ENCODE measurements at places on chromosomes 2 and 18.
A peak's percentile ranks its signal among the peaks of the same experiment; 100 is the strongest.

GRCh38 chr2:209845666-209846065 is 74.0 kb downstream of the UNC80 start:
- DNase-seq: no peak

DNA sequence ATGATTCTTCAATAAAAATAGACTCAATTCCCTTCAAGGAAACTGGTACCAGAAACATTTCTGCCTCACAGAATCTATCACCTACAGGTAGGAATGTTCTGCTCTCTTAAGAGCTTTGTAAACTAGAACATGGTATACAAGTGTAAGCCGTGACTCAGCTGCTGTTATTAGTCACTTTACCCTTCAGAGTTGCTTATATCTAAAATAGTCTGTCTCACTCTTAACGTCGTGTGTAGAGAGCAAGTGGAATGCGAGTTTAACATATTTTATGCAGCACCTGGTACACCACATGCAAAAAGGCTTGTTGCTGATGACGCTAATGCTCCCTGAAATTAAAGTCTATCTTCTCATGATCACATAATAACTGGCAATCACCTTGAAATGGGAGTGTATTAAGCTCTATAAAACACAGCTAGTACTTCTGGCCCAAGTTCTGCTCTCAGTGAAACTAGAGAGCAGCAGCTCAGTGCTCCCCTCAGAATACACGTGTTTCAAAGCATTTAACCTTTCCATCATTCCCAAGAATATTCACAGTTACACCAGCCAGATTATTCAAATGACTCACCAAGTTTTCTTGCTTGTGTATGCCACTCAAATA is 420.0 kb downstream of the ZEB2 start:
- DNase-seq: no peak

GRCh38 chr2:55107436-55107835 is 57.2 kb upstream of the RTN4 start:
- DNase-seq: no peak

GRCh38 chr2:178484245-178485041 is 4.2 kb downstream of the PLEKHA3 start:
- DNase-seq: peak; percentile 69

GRCh38 chr18:13308369-13308768 is 89.8 kb downstream of the LDLRAD4 start:
- no peak for DNase-seq

DNA sequence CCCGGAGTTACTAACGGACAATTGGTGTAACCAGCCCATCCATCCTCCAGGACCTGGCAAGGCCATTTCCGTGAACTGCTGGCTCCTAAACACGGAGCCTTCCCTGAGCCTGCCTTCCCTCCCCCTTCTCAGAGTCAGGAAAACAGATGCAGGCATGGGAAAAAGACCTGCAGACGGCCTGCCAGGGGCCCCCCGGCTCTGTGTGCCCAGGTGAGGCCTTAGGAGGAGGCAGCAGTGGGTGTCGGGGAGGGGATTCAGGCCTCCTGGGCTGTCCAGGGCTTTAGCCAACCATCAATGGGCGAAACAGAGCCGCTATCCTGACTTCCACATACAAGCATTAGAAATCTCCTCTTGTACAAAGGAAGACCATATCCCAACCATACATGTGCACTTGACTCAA is 68.3 kb upstream of the BOD1L2 start:
- DNase-seq: no peak

- no peak for DNase-seq
Measured at GRCh38 chr2:96647681-96648080, 5.1 kb downstream of the FER1L5 start.

- no peak for DNase-seq
Measured at GRCh38 chr2:127562936-127563335, 27.5 kb downstream of the MYO7B start.

DNA sequence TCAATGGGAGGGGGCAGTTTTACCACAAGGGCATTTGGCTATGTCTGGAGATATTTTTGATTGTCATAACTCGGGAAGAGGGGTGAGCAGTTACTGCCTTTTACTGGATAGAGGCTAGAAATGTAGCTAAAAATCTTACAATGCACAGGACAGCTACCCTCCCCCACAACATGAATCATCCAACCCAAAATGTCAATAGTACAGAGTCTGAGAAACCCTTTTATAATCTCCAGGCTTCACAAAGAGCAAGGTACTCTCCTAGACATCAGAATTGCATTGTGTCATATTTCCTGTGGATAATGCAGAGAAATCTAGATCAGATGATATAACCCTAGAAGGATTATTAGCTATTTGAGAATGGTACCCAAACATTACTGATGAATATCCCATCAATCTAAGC is 277.1 kb upstream of the NRP2 start:
- no peak for DNase-seq

GRCh38 chr18:67425672-67426071 is 90.8 kb downstream of the DSEL start:
- no peak for DNase-seq

GRCh38 chr2:45794134-45794617 is 142.7 kb downstream of the PRKCE start:
- no peak for DNase-seq

- DNase-seq: no peak
Measured at GRCh38 chr2:214393796-214394195, 17.1 kb upstream of the VWC2L start.

DNA sequence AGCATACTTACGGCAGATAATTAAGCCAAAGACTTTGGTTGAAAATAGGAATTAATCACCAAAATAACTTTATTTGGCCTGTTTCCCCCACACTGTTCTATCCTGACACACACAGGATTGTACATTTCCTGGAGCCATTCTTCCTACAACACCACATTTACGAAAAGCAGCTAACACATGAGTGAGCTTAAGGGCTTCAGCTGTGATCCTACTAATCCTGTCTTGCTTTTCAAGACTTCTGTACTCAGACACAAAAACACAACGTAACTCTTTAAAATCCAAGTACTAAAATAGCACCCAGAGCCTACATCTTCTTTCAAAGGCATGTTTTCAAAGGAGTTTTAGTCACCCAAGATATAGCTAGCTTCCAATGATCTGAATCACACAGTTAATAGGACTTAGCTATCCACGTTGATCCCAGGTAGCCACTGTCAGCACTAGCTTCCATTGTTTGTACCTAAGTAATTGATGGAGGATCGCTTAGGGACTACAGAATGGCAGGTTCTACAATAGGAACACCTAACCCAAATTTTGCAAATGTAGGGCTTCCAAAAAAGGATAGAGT is 42.8 kb upstream of the TTC39C start:
- DNase-seq: no peak

DNA sequence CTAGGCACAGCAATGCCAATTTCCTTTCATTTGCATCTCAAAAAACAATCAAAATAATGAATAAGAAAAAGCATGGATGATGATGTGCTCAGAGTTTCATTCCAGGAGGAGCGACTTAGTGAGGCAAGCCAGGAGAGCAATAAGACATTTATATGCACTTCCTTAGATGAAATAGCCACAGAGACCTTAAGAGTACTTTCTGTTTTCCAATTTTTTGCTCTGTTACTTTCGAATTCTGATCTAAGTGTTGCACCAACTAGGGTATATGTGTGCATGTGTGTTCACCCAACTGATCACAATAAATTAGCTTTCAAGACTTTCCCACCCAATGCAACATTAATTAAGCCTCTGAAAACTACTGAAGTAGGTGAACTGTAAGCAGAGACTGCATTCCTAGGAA is 709 bp downstream of the RAB27B start:
- no peak for DNase-seq

- no peak for DNase-seq
Measured at GRCh38 chr18:33097126-33097525, 324.3 kb upstream of the KLHL14 start.

DNA sequence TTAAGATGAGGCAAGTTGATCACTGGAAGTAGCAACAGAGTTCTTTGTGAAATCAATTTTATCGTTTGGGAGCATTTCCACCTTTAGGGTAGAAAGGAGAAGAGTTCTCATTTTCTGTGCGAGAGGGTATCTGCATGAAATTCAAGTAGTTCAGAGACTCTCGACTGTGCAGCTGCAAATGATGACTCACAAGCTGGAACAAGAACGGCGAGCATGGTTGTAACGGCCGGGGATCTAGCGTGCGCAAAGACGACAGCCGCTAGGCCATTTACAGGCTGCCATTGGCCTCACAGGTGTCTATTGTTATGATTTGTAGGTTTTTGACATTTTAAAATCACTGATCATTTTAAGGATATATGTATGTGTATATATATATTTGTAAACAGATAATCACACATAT is 5.2 kb downstream of the KLHL29 start:
- DNase-seq: peak; percentile 49

GRCh38 chr2:157173740-157174184 is 83.7 kb upstream of the GALNT5 start:
- no peak for DNase-seq

DNA sequence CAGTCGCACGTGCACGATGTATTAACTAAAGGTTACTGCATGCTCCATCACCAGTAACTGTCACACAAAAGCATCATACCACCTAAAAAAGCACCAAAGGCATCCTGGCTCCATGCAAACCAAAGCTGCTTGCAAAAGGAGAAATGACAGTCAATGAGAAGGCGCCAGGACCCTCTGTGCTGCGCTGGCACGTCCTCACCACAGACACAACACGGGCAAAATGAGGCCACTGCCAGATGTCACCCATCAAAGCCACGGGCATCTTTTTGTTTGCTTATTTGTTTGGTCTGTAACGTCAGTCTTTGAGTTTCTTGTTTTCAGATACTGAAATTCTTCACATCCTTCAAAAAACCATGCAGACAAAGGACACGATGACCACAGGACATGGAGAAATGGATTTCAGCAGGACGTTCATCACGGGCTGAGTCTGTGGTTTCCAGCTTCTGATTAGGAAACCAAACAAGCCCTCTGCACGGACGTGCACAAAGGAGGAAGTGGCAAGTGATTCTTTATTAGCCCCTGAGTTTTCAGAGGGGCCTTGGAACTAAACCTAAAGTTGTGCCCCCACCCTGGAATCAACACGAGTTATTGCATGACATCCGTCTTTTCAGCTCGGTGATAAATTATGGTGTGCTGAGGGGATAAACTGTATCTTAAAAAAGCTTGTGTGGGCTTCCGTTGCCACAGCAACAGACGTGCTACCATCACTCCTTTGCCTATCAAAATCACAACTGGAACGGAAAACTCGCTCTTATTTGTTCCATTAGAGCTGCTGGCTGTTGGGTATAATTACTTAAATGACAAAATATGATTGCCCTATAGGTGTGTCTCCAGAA is 181.8 kb downstream of the EIPR1 start:
- DNase-seq: no peak

GRCh38 chr18:36352384-36352783 is 54.9 kb downstream of the FHOD3 start:
- no peak for DNase-seq

DNA sequence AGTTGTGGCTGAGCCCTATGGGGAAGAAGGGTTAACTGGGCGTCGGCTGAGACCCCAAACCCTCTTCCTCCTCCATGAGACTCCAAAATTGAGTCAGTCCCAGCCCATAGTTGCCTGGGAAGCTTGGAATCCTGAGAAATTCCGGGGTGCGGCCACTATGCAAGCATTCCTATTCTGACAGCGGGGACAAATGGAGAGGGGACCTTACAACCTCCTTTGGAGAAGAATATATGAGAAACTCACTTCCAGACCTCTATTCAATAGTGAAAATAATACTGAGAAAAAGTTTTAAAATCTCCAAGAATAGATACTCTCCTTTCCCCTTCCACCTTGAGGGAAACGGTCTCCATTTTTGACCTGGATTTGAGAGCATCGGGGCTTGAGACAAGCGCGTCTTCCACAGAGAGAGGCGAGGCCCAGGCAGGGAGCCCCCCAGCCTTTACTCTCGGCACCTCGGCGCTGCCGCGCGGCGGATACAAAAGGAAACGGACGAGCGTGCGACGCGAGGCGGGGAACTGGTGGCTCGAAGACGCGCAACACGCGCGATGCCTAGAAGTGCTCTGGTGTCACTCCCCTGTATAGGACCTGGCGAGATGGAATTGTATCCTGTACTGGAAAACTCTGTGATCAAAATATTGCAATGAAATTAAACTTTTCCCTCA is 11.1 kb downstream of the NR4A2 start:
- DNase-seq: no peak

GRCh38 chr2:135963841-135964240 is 21.6 kb downstream of the DARS1 start:
- DNase-seq: no peak

DNA sequence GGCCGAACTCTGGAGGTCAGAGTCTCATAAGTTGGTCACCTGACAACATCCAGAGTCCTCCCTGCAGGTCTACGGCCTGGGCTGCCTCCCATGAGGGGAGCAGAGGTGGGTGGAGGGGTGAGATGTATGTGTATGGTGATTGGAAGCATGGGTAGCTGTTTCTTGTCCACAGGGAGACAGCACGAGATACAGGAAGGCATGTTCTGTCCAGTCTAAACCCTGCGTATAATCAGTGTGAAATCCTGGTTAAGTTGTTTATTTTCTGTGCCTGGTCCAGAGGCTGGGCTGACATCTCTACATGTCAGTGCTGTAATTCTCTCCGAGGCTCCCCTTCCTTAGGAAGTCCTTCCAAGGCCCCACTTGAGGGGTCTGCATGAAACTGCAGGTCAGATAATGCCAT is 8.9 kb downstream of the TOGARAM2 start:
- no peak for DNase-seq

- DNase-seq: no peak
Measured at GRCh38 chr2:219289537-219290361, 10.6 kb downstream of the DNAJB2 start.

DNA sequence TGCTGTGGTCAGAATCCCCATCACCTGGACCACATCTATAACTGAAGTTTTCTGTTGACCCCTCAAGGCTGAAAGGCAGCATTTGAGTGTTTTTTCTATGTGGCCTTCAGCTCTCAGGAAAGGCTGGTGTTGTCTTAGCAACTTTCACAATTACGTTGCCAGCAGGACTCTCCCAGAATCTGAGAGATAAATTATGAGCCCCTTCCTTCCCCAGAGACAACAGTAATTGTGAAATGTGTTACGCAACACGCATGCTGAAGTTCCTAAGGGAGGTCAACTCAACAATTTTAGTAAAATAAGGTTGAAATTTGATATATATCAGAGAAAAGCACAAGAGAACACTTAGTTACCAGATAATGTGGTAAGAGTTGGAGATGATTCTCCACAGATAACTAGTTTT is 216.5 kb upstream of the SLC8A1 start:
- DNase-seq: no peak

- no peak for DNase-seq
Measured at GRCh38 chr2:144711630-144712549, 192.0 kb upstream of the ZEB2 start.

DNA sequence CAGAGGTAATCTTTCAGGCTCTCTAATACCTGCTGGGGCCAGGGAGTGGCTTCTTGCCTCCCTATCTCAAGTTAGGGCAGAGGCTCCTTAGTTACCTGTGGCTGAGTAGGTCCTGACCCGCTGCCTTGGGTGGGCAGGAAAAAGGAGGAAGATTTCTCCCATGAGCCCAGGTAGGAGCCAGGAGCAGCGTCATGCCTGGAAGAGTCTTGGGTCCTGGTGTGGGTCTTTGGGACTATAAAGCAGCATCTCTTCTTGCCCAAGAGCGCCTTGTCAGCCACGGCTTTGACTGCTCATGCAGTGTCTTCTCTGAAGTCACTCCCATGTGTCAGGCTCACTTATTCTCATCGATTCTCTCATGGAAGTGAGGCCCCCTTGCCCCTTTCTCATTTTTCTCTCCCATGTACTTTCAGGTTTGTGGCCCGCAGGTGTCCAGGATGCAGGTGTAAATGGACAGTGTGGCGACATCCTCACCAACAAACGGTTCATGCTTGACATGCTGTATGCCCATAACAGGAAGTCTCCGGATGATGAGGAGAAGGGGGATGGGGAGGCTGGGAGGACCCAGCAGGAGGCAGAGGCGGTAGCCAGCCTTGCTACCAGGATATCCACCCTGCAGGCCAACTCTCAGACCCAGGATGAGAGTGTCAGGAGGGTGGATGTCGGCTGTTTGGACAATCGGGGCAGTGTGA is 111.2 kb downstream of the TPGS2 start:
- DNase-seq: no peak

Measured in NCI-H1105 treated with DMSO at 0.1 percent for 48 hours (cell line).